ENCODE measurements at places on chromosomes 3 and 15.

DNA sequence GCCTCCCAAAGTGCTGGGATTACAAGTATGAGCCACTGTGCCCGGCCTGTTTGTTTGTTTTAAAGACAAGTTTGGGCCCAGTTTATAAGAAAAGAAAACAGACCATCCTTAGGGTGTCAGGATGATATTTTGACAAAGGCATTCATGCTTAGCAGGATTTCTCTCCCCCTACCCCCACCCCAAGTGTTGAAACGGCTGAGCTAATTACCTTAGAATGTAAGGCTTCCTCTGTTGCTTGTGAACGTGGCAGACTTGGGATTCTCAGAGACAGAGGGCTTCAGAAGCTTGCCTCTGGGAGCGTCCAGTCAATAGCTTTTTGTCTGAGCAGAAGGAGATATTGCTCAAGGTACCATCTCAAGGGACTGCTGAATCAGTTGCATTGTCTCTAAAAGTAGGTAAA is 24.0 kb downstream of the FLNB start:
- DNase-seq, result no peak

GRCh38 chr3:84141571-84141970 is 817.2 kb upstream of the CADM2 start:
- no peak for DNase-seq

GRCh38 chr15:30953731-30954378 is 37.6 kb downstream of the MTMR10 start:
- DNase-seq, result peak; percentile 28

- no peak for DNase-seq
These were observed 41.1 kb downstream of the PTH1R start for GRCh38 chr3:46918634-46919033.

- DNase-seq, result no peak
These were observed 17.9 kb upstream of the TM4SF1 start for GRCh38 chr3:149395107-149396089.

DNA sequence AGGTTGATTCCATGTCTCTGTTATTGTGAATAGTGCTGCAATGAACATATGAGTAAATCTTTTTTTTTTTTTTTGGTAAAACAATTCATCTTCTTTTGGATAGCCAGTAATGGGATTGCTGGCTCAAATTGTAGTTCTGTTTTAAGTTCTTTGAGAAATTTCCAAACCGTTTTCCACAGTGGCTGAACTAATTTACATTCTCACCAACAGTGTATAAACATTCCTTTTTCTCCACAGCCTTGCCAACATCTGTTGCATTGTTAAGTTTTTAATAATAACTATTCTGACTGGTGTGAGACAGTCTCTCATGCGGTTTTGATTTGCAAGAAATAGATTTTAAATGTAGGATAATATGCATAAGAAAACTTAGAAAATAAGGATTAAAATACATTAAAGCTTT is 279.0 kb upstream of the EPHA3 start:
- DNase-seq, result no peak
